ENCODE measurements at places on chromosomes 3 and 15.

DNA sequence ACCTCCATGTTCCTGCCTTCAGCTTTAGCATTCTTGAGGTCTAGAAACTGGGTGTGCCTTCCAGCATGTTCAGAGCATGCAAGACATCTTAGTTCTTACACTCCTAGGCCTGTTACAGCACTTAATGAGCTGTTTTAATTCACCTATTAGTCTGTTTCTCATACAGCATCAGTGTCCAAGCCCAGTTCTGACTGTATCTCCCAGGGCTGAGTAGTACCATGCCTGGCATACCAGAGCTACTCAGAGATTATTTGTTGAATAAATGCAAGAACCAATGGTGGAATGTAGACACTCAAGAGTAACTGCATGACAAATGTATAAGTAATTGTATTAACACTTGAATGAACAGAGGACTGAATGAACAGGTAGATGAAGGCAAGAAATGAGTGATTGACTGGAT lies 61.8 kb upstream of the SCN5A start:
- DNase-seq = no peak

- DNase-seq = no peak
These were observed 193.0 kb upstream of the RARB start for GRCh38 chr3:25235031-25235430.

DNA sequence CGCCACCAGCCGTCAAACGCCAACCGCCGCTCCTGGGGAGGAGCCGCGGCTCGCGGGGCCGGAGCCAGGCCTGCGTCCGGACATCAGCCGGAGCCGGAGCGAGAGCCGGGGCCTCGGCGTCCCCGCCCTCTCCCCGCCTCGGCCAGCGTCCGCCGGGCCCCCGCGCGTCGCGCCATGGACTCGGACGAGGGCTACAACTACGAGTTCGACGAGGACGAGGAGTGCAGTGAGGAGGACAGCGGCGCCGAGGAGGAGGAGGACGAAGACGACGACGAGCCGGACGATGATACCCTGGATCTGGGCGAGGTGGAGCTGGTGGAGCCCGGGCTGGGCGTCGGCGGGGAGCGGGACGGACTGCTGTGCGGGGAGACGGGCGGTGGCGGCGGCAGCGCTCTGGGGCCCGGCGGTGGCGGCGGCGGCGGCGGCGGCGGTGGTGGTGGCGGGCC lies 359 bp downstream of the ARIH1 start:
- no peak for DNase-seq

- DNase-seq = no peak
These were observed 34.6 kb downstream of the BTD start for GRCh38 chr3:15636028-15636709.

- no peak for DNase-seq
These were observed 114.0 kb downstream of the FAM174B start for GRCh38 chr15:92541291-92542200.

DNA sequence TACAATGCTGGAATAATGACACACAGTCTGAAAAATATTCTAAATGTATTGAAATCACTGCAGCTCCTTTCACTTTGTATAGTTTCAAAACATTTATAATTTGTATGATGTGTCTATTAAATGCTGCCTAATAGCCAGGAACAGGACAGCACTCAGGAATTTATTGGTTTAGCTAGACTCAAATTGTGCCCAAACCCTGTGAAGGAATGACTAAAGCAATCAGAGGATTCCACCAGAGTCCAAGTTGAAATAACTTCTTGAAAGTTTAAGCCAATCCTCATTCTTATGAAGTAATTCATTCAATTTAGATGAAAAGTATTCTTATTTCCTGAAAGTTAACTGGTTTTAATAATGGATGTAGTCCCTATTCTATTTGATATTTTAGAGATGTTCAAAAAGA lies 267.0 kb downstream of the ZMAT3 start:
- DNase-seq = no peak

GRCh38 chr3:160577556-160578195 lies 12.3 kb upstream of the KPNA4 start:
- DNase-seq = no peak

- no peak for DNase-seq
These were observed 511.2 kb downstream of the FOXP1 start for GRCh38 chr3:71072287-71072686.

GRCh38 chr15:75966073-75966472 lies 46.2 kb downstream of the NRG4 start:
- DNase-seq = no peak

DNA sequence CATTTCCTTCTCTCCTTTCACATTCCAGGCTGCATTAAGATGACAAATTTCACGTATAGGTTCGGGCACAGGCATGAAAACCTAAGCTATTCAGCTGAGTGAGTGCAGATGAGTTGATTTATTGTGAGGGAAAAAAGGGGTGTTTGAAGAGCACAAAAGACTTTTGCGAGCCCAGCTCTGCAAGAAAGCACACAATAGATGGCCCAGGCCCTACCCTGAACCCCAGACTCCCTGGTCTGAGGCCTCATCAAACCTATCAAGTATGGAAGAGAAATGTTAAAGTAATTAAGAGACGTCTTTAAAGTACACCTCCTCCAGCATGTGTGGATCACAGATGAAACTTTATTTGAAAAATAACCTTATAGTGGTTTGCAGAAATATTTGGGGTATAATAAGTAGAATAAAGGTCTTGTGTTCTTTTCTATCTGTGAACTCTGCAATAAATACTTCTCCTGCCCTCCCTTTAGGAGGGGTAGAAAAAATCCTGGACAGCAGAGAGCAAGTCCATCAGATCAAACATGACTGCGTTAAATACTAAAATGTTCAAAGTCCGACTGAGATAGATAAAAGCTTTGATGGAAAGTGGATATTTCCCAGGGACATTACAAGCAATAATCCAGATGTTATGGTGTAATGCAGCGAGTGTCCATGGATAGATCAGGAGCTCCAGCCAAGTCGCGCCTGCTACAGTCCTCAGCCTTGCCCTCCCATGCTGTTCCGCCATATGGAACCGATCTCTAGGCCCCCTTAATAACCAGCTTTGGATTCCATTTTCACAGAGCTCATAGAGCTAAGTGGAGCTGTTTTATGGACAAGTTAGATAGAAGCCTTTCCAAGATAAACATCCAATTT lies 121.5 kb downstream of the MCTP2 start:
- DNase-seq = no peak

All from T-helper 9 cell (primary cell).